A549 treated with ZK216348 at 1 μM for 4 hours (cell line): ENCODE measurements at places on chromosomes 16 and 17. TPM values are rescaled to one million over a fixed set of nuclear protein-coding genes. Genes with fewer than 3 reads are reported as not detected.

Gene GRB7
- 3.9 to 7.4 TPM (median 5.1 TPM) in 5 replicates for total RNA-seq

Gene TBX4
- 0.20 to 1.1 TPM (median 0.22 TPM) in 4 of 5 replicates, not detected in the other for total RNA-seq

Gene NXN
- total RNA-seq: 16.3 to 27.7 TPM (median 26.7 TPM) in 5 replicates

Gene OR2C1
- total RNA-seq: not detected in 5 replicates

Gene IRX3
- total RNA-seq: 3.8 to 5.6 TPM (median 5.1 TPM) in 5 replicates

Gene FBXW10
- 0.93 to 1.8 TPM (median 1.6 TPM) in 5 replicates for total RNA-seq

Gene UTS2R
- total RNA-seq: not detected in 5 replicates

Gene NPIPA3
- total RNA-seq: 1.3 to 2.3 TPM (median 1.8 TPM) in 5 replicates

Gene CACNA1G
- total RNA-seq: 1.9 to 5.0 TPM (median 4.9 TPM) in 5 replicates

Gene XAF1
- total RNA-seq: 0.06 TPM in 1 of 5 replicates, not detected in the others

Gene ENPP7
- not detected in 5 replicates for total RNA-seq

Gene QRICH2
- total RNA-seq: 0.31 to 1.5 TPM (median 1.4 TPM) in 5 replicates

Gene CCL16
- not detected in 5 replicates for total RNA-seq

Gene MT4
- not detected in 5 replicates for total RNA-seq

Gene APOH
- total RNA-seq: 3.9 to 5.8 TPM (median 4.8 TPM) in 5 replicates

Gene CNGB1
- 0.22 to 0.33 TPM (median 0.29 TPM) in 4 of 5 replicates, not detected in the other for total RNA-seq

Gene HOXB4
- 0.12 to 0.29 TPM (median 0.16 TPM) in 5 replicates for total RNA-seq

Gene ZNF594
- 1.3 to 2.5 TPM (median 1.5 TPM) in 5 replicates for total RNA-seq

Gene TRAF7
- 26.8 to 66.2 TPM (median 54.0 TPM) in 5 replicates for total RNA-seq

Gene FAM117A
- 1.0 to 1.4 TPM (median 1.2 TPM) in 5 replicates for total RNA-seq

Gene TNFRSF17
- total RNA-seq: not detected in 5 replicates

Gene GOT2
- 164 to 183 TPM (median 175 TPM) in 5 replicates for total RNA-seq

Gene PLCD3
- 111 to 204 TPM (median 188 TPM) in 5 replicates for total RNA-seq

Gene CBLN1
- 0.06 to 0.14 TPM in 2 of 5 replicates, not detected in the others for total RNA-seq

Gene ZACN
- 0.18 to 0.84 TPM (median 0.26 TPM) in 5 replicates for total RNA-seq

Gene DHX38
- 43.6 to 56.4 TPM (median 54.9 TPM) in 5 replicates for total RNA-seq

Gene ZDHHC1
- 3.7 to 7.1 TPM (median 5.9 TPM) in 5 replicates for total RNA-seq

Gene GDPD3
- total RNA-seq: 1.1 to 2.1 TPM (median 1.6 TPM) in 5 replicates

Gene ZNF469
- 5.5 to 14.1 TPM (median 11.2 TPM) in 5 replicates for total RNA-seq

Gene SMPD3
- 0.08 to 0.33 TPM (median 0.15 TPM) in 5 replicates for total RNA-seq

Gene ANKRD40CL
- total RNA-seq: not detected in 5 replicates

Gene CCNF
- total RNA-seq: 16.8 to 24.3 TPM (median 23.8 TPM) in 5 replicates

Gene TPSG1
- total RNA-seq: not detected in 5 replicates
